Kidney epithelial cell (primary cell): ENCODE measurements at places on chromosomes 5 and 9.

DNA sequence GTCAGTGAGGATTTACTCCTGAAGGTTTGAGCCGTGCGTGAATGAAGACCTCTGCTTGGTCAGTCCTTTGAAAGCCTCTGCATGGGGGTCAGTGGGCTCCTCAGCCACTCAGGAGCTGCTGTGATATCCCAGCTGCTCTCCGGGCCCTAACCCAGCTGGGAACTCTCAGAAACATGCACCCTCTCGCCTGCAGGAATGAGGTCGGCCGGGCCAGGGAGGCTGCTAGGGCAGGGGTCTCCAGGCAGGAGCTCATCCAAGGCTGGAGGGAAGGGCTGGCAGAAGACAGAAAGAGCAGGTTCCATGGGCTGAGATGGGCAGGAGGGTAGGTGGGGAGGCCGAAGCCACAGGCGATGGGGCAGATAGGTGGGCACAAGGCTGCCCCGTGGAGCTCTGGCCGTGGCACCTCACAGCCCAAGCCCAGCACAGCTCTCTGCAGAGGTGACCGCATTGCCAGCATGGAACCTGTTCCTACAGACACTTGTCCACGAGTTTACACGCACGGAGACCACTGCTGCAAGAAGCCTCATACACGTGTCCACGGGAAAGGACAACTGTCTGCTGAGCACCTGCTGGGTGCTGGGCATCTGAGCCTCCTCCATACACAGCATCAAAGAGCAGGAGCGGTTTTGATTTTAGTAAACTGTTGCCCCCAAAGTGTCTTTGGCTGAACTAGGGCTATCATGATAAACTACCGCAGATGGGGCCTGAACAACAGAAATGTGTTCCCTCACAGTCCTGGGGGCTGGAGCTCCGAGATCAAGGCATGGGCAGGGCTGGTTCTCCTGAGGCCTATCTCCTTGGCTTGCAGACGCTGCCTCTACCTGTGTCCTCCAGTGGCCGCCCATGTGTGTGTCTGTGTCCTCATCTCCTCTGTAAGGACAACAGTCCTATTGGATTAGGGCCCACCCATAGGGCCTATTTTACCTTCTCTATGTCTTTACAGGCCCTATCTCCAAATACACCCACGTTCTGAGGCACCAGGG is 85.2 kb upstream of the ADAMTS2 start:
- DNase-seq = no peak

GRCh38 chr9:114341991-114342390 is 12.3 kb downstream of the ORM2 start:
- no peak for DNase-seq

GRCh38 chr9:34458013-34458958 is at the start of the genes DNAI1 and FAM219A:
DNAI1 (plus strand) TSS chr9:34458805; CDS start chr9:34459006, 201 bp downstream.
FAM219A (minus strand) TSS chr9:34458570; CDS start chr9:34458263, 307 bp downstream.
- peak; percentile 85 for DNase-seq

DNA sequence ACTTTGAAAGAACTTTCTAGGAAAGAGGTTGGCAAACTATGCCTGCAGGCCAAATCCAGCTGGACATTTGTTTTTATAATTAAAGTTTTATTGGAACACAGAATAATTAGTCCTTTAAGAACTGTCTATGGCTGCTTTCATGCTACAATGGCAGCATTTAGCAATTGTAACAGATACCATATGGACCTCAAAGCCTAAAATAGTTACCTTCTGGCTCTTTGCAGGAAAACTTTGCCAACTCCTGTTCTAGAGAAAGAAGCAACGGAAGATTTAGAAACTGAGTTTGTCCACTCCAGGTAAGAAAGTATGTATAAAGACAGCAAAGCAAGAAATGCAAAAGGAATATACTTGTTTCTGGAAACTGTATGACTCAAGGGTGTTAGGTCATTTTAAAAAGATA is 281.7 kb upstream of the TRPM3 start:
- DNase-seq = no peak

- no peak for DNase-seq
These were observed 387.4 kb downstream of the CETN3 start for GRCh38 chr5:90022002-90022710.

DNA sequence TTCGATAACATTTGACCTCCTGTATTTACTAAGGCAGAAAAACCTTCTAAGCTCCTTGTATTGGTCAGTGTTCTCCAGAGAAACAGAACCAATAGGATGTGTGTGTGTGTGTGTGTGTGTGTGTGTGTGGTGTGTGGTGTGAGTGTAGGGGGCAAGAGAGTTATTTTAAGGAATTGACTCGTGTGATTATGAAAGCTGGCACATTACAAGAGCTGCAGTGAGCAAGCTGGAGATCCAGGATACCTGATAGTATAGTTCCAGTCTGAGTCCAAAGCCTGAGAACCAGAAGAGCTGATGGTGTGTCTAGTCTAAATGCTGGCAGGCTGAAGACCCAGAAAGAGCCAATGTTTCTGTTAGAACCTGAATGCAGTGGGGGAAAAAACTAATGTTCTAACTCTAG is 21.2 kb upstream of the PIK3R1 start:
- no peak for DNase-seq

DNA sequence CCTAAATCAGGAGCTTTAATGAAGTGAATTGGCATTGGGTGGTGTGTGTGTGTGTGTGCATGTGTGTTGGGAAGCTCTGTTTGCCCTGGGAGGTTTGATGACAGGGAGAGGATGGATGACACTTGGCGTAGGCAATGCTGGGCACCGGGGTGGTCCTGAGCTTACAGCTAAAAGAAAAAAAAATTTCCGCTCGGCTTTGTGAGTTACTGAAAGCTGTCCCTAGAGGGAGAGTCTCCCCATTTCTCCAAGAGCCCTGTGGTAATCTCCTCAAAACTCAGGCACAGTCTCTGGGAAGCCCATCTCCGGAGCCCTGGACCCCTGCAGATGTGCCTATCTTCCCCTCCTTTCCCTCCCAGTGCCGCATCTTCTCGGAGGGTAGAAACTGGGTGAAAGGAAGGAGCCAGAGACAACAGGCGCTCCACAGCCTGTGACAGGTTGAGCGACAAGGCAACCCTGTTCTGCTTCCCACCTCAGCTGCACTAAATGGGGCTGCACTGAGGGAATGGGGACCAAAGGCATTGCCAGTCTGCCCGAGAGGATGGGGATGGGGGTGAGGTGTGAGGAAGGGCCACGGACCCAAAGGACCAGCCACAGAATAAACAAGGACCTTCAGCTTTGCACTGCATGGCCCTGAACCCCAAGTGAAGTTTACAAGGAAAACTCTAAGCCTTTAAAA is 35.8 kb upstream of the TIFAB start:
- DNase-seq = no peak

- no peak for DNase-seq
These were observed 178.5 kb downstream of the GDNF start for GRCh38 chr5:37661227-37661920.

GRCh38 chr9:112059966-112060320 is 115.2 kb downstream of the SUSD1 start:
- no peak for DNase-seq

DNA sequence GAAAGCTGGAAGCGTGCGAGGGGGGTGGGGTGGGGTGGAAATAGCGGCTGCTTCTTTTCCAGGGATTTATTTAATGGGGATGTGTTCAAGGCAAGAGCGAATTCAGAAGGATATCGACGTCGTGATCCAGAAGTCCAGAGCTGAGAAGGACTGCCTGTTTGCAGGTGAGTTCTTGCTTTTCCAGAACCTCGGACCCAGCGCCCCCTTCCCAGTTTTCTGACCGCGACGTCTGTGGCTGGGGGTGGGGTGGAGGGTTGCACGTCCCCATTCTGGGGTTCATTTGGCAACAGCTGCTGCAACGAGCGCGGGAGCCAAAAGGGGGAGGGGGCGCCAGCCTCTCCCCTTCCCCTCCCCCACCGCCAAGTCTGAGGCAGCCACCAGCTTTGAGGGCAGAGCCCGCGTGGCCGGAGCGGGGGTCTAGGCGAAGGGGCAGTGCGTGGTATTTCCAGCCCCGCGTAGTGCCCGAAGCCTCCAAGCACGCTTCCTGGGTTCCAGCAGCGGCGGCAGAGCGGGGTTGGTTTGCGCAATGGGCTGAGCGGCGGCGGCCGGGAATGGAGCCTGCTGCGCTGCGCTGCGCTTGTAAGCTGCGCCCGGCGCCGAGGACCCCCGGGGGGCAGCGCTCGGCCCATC is 701 bp downstream of the PARP8 start:
- DNase-seq = no peak

- DNase-seq = no peak
These were observed 51.9 kb downstream of the SLC25A46 start for GRCh38 chr5:110790673-110791072.

DNA sequence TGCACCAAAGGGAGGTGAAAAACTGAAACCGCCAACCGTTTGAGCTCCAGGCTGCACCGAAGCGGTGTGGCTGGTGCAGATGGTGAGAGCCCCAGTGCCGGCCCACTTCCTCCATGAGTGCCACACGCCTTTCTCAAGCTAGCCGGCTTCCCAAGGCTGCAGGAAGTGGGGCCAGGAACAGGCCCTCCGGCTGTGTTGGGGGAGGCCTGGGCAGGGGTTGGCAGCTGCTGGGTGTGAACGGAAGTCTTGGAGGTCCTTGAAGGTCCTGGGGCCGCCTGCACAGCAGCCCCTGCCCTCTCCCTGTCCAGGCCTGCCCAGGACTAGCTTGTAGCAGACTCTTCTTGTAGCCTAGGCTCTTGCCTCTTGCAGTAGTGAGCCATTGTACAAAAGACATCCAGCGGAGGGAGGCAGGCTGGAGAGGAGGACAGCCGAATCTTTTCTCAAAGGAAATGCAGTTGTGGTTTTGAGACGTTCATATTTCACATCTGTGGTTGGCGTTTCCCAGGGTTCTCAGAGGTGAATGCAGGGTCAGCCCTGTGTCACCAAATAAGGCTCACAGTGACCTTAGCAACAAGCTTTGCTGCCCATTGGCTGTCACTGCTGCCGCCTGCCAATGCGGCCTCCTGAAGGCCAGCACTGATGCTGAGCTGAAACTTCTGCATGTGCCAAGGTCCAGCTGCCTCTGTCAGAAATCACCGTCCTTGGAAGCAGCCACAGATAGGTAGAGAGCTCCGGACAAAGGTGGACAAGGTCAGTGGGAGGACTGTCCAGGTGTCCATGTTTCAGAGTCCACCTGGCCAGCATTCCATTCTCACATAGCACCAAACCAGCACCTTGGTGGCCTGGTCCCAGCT is 23.9 kb downstream of the IRF1 start:
- no peak for DNase-seq

DNA sequence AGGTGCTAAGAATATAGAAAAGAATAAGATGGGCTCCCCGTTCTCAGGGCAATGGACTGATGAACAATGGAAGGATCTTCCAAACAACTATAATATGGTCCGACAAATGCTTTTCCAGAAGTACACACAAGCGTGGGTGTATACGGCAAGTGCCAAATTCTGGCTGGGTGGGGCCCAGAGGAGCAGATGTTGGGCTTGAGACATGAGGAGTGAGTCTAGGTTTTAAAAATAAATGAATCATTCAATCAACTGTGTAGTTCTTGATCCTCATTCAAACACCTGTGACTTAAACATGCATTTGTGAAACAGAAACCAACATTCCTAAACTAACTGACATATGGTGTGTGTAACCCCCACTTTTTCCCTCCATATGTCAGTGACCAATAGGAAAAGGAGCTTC is 47.9 kb downstream of the MFAP3 start:
- no peak for DNase-seq

DNA sequence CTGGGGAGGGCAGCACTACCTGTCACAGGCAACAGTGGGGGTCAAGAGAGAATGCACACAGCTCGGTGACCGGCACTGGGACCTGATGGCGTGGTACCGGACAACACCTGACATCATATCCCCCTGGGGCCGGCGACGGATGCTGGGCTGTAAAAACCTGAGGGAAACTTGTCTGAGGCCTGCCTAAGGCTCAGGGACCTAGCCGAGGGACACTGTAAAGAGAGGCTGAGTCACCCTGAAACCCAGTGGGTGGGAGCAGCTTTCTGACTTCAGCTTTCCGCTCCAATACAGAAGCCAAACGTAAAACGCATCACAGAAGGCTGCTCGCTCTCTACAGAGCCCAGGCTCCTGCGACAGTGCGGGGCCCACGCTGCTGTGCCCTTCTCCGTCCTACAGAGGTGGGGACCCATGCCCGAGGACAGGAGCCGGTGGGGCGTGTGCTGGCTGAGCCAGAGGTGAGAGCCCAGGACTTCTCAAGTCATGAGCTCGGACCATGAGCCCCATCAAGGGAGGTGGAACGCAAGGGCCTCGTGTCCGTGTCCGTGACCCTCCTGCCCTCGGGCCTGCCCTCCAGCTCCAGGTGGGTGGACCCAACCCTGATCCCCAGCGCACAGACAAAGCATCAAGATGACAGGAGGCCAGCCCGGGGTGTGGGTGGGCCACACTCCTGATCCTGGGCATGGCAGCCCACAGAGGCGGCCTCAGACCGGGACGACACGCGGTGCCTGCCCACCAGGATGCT is 5.3 kb downstream of the RALGDS start:
- no peak for DNase-seq

DNA sequence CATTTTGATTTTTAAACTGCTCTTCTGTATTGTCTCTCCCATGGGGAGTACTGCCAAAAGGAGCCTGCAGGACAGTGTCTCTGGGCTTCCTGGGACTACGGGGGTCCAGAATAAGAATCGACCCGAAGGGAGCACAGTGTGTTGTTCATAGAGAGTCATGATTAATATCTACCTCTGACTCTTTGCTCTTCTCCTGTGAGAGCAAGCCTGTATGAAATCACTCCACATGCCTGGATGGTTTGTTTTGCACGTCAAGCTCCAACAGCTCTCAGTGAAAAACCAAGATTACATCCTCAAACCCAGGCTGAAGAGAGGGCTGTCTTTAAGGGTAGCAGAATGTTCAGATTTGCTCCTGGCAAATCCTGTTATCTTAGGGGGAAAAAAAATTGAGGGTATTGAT is 1860.0 kb upstream of the WWC1 start:
- DNase-seq = no peak

DNA sequence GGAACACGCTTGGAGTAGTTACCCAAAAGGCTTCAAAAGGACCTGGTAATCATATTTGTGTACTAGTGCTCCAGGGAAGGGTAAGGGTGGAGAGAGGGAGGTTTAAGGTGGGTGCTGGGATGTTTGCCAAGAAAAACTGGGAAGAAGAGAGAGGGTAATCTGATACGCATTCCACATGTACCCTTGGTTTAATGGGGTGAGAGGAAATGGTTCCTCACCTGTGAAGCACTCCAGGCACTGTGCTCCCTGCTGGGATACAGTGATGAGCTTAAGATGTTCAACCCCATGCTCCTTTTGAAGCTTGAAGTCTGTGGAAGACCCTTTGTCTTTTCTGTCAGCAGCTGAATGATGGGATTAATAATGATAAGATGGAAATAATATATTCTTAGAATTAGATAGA is 98.4 kb downstream of the COX7C start:
- no peak for DNase-seq

GRCh38 chr9:80320916-80321315 is 749.2 kb downstream of the TLE4 start:
- DNase-seq = peak; percentile 26

GRCh38 chr9:83280790-83281189 is 217.8 kb upstream of the RASEF start:
- DNase-seq = no peak

- no peak for DNase-seq
These were observed 25.2 kb downstream of the OCLN start for GRCh38 chr5:69517763-69518212.

DNA sequence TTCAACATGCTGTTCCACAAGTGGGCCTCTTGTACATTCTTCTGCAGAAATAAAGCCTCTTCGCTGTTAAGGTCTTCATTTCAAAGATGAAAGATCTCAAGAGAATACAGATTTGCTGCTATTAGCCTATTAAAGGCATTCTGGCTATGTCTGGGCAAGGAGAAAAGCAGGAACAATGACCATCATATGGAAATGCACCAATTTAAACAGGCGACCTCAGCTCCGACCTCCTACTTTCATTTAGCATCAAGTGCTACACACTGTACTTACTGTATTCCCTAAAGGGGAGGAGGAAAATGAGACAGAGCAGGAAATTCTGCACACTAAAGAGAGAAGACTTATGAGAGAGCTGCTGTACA is 64.8 kb downstream of the HABP4 start:
- DNase-seq = no peak

- no peak for DNase-seq
These were observed 55.4 kb downstream of the SEMA4D start for GRCh38 chr9:89442501-89442978.
